ENCODE measurements at places on chromosomes 7 and 10.

DNA sequence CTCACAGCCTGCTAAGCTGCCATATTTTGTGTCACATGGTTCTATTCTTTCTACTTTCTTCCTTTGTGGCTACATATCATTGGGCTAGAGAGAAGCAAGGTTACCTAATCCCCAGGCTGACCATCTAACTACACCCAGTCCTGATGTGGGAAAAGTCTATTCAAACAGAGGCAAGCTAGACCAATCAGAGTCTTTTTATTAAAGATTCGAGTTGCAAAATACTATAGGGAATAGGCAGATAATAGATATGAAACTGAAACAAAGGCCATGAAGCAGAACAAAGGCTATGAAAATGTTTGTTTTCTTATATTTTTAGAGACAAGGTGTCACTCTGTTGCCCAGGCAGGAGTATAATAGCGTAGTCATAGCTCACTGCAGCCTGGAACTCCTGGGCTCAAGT, 36.7 kb downstream of the MTERF1 start:
- no peak for DNase-seq

DNA sequence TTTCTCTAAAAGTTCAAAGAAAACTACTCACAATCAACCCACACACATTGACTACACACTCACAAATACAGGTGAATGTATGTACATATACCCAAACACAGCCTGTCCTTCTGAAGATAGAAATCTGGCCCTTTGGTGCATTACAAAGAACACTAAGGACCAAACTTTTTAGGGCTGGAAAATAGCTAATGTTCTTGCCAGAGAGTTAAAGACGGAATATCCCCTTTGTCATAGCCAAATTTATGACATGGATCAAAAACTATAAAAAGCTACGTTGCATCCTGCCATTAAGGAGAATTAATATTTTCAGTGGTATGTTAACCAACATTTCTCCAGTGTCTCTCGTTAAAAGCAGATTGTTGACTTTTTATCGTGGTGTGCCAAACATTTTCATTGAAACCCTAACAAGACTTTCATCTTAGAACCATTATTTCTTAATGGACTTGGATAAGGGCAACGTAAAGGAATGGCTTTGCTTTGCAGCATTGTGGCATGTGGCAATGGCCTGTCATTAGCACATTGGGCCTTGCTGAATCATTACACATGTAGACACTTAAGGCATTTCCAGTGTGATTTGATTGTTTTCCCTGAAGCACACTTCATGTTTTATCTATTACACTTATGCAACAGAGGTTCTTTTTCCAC, 150.9 kb upstream of the MEOX2 start:
- DNase-seq, result no peak

GRCh38 chr10:24681572-24682088, 42.1 kb downstream of the ARHGAP21 start:
- DNase-seq, result no peak

DNA sequence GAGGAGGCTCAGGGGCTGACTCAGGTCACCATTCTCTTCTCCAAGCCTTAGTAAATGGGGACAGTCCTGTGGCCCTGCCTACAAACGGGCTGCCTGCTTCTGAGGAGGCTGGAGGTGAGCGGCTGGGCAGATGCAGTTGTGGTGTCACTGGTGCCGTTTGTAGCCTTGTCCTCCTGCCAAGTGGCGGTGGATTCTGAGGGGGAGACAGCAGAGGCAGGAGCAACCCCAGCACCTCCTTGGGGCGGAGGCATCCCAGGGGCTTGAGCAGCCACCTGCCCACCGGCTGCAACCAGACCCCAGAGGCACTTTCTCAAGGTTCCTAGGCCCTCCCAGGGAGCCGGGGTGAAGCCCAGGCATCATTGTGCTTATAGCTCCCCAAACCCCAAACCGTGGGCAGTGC, 112.5 kb downstream of the ZMIZ1 start:
- DNase-seq, result no peak

- no peak for DNase-seq
Measured at GRCh38 chr7:99764478-99764877, 19.5 kb downstream of the CYP3A4 start.

- peak; percentile 80 for DNase-seq
Measured at GRCh38 chr10:65394502-65395297, 1531.1 kb upstream of the LRRTM3 start.

DNA sequence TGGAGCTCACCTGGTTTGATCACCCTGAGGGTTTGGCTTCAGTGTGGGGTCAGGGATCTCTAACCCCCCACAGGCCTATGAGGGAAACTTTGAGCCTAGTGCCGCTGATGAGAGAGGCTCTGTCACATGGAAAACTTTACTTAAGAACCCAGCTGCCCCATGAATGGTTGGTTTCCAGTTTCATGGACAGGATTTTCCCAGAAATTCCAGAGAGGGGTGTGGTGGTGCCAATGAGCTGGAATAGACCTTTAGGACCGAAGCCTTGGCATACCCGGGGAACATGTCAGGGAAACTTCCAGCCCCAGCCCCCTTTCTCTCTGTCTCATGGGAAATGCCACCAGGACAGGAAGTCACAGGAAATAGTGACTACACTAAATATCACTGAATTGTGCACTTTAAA, 36.9 kb downstream of the AKR1B1 start:
- no peak for DNase-seq

DNA sequence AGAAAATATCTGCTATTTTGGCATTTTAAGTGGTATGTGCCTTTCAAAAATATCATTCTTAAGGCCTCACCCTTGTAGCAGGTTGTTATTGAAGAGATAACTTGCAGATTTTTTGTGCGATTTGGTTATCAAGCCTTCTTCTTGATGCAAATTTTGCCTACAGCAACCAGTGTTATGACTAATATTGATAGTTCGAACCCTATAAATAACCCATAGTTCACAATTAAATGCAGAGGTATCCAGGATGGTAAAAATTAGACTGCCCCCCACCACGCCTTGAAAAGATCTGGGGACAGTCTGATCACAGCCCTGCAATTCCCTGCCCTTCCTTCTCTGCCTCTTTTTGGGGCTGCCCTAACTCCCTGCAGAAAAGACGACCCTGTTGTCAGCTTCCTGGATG, 28.4 kb upstream of the RAPGEF5 start:
- no peak for DNase-seq

- no peak for DNase-seq
Measured at GRCh38 chr10:12459340-12459739, 110.0 kb downstream of the CAMK1D start.

DNA sequence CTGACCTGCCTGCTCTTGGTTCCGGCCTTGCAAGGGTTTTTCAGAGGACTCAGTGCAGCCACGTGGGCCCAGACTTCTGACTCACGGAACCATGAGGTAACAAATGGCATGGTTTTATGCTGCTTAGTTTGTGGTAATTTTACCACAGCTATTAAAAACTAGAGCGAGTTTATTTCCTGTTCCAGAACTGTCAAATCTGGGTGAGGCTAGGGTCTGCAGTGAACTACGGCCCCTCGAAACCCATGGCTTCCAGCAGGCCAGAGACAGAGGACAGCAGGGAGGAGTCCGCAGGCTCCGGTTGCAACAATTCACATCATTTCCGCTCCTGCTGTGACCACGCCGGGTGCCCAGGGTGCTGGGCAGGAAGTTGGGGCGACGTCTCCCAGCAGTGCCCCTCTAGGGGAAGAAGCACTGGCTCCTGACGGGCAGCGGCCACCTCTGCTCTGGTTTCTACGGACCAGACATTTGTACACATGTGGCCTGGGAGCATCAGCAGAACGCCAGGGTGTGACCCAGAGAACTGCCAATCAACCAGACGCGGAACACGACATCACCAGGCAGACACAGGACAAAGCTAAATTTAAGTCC, 74.8 kb downstream of the ADARB2 start:
- no peak for DNase-seq

GRCh38 chr10:118955951-118956801, 73.3 kb upstream of the NANOS1 start:
- DNase-seq, result no peak

DNA sequence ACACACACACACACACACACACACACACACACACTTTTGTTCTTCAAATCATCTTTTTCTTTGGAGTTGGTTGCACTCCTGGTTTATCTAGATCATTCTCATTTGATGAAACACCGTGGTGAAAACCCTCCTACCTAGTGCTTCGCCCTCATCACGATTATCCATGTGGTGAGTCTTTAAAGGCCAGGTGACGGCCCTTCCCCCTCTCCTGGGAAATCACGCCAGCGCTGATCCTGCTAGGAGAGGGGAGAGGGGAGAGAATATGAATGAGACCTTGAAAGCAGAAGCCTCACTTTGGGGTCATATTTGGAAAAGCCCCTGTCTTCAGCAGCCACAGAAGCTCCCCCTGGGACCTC, 103.9 kb upstream of the LRRC4 start:
- no peak for DNase-seq

DNA sequence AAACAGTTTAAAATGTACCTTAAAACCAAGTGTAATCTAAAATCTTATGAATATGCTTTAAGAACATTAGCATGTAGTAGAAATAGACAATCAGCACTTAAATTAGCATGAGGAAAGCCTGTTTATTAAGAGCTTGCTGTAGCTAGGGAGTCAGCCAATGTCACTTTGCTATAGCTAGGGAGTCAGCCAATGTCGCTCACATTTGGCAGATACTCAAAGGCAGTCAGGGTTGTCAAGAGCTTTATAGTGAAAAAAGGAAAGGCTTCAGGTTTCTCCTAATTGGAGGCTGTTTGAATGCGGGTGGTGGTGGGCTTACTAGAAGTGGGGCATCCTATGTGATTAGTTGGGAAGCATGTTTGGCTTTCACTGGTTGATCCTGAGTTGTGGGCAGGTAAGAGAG, 226.2 kb upstream of the DGKB start:
- no peak for DNase-seq
